Pons (tissue), 1 donor: ENCODE measurements at places on chromosomes 6 and 20.
A peak's percentile ranks its signal among the peaks of the same experiment; 100 is the strongest.

DNA sequence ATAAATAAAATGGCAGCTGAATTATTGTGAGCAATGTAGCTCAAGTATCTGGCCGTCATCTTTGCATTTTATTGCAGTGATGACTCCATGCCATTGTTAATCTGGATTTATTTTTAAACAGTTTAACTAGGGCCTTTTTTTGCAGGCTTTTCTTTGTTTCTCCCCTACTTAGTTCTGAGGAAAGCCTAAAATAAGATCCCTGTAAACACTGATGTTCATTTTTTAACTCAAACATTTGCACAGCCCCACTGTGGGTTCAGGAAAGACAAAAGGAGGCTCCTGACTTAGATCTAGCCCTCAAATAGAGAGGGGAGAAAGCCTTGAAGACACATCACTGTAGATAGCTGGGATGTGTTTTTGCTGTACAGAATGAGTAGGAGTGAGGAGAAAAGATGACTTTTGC is 69.2 kb downstream of the PLEKHG1 start:
- no peak for DNase-seq

DNA sequence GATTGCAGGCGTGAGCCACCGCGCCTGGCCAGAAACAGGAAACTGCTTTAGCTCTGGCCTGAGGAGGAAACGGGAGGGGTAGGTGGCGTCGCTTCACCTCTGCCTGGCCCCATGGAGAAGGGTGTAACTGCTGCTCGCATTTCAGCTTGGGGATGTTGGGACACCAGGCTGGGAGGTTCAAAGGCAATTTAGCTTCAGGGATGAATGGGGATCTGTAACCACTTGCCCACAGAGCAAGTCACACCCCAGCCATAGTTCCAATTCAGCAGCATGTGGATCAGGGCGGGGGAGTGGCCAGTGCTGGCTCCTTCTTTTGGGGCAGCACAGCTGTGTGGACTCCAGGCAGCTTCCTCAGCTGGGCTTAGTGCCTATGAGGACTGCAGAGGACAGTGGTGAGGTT is 34.8 kb upstream of the NUP153 start:
- no peak for DNase-seq

- no peak for DNase-seq
These were observed 17.5 kb upstream of the MRAP2 start for GRCh38 chr6:84016029-84016428.

DNA sequence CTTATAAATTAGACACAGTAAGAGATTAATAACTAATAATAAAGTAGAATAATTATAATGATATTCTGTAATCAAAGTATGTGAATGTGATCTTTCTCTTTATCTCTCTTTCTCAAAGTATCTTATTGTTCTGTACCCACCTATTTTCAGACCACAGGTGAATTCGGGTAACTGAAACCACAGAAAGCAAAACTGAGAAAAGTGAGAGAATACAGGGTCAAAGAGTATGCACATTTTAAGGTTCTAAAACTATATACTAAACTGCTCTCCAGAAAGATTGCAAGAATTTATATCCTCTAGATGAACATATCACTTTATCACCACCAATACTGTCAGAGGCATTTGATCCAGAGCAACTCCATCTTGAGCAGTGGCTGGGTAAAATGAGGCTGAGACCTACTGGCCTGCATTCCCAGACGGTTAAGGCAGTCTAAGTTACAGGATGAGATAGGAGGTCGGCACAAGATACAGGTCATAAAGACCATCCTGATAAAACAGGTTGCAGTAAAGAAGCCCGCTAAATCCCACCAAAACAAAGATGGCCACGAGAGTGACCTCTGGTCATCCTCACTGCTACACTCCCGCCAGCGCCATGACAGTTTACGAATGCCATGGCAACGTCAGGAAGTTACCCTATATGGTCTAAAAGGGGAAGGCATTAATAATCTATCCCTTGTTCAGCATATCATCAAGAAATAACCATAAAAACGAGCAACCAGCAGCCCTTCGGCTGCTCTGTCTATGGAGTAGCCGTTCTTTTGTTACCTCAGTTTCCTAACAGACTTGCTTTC is 211.3 kb downstream of the PTPRT start:
- DNase-seq, result no peak

DNA sequence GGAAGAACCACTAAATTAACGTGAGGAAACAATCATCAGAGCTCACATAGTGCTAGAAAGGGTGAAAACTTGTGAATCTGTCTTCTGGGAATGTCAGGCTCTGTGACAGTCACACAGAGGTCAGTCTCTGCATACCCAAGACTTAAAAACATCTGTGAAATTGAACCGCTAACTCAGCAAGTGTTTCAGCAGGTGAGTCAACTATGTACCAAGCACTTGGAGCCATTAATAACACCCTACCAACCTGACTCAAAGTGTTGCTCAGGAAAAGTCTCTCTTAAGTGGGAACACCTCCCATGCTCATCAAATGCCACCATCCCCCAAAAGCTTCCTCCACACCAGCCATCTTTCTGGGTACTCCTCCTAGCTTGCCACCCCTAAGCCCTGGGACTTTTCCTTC is 92.3 kb upstream of the CARMIL1 start:
- DNase-seq, result no peak

- no peak for DNase-seq
These were observed 492 bp upstream of the RNF39 start for GRCh38 chr6:30075790-30076732.

GRCh38 chr20:35741892-35742740 is at the start of gene RBM39:
TSS of gene RBM39 (minus strand) at chr20:35742260. CDS start at chr20:35740874, 1,386 bp downstream.
- DNase-seq, result peak; percentile 100

- no peak for DNase-seq
These were observed 44.1 kb downstream of the SAMD3 start for GRCh38 chr6:130178692-130179091.

DNA sequence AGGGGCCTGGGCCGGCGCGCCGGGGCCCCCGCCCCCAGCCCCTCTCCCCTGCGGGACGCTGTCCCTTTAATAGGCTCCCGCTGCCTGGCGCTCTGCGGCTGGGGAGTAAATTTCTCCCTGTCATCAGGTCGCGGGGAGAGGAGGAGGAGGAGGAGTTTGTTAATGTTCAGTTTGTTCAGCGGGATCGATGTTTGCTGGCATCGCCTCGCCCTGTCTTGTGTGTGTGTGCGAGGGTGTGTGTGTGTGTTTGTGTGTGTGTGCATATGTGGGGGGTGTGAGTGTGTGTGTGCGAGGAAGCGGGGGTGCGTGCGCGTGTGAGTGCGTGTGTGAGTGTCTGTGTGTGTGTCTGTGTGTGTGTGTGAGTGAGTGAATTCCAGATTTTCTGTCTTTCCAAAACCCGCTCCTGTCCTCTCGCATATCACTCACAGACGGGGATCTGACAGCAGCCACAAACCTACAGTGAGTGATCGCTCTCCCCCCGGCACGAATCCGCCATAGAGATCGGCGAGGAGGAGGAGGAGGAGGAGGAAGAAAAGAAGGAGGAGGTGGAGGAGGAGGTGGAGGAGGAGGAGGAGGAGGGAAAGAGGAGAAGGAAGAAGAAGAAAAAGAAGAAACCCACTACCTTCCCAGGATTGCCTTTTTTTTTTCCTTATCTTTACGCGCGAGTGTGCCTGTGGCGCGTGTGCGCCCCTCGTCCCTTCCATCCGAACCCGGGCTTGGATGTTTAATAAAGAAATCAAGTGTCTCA is at the start of gene TSHZ2:
TSS of gene TSHZ2 (plus strand) at position 169 of the 748 bp plus-strand sequence. CDS start 936 bp downstream, outside the sequence.
- no peak for DNase-seq

DNA sequence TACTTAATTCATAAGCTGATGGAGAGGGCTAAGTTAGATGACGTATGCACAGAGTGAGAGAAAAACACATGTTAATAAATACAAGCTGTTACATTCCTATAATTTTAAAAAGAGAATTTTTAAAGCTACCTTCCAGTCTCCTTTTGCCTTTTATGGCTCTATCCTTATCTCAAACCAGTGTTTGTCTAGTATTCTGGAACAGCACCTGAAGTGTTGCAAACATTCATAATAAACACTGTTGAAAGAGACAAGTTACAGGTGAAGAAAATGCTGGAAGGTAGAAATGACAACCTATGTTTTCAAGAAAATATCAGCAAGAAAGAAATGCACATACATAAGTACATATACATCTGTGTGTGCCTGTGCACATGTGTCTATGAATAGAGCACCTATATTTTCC is 409.1 kb downstream of the PKHD1 start:
- DNase-seq, result no peak

DNA sequence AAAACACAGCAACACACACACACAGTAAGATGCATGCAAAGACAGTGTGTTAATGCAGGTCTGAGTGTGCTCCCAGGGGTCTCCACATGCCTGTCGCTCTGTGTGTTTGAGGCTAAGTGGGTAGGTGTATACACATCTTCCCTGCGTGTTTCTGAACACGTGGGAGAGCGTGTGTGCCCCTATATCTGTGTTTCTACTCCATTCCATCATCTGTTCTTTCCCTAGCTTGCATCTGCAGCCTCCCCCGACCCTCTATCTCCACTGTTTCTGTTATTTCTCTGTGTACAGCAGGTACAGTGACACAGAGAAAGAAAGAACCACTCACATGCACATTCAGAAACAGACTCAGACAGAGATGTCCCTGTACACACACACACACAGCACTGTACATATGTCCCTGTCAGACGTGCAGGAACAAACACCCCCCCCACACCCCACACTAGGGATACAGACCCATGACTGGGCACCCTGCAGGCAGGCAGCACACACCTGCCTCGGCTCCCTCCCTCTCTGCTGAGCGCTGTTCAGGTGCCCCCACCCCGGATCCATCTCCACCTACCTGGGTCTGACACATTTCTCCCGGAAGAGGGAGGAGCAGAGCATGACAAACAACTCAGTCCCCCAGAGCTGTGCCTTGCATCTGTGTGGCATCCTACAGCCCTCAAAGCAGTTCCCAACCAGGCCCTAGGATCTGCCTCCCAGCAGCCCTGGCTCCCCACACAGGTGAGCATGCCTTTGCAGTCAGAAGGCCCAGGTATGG is 27.6 kb downstream of the KCNK15 start:
- DNase-seq, result no peak

DNA sequence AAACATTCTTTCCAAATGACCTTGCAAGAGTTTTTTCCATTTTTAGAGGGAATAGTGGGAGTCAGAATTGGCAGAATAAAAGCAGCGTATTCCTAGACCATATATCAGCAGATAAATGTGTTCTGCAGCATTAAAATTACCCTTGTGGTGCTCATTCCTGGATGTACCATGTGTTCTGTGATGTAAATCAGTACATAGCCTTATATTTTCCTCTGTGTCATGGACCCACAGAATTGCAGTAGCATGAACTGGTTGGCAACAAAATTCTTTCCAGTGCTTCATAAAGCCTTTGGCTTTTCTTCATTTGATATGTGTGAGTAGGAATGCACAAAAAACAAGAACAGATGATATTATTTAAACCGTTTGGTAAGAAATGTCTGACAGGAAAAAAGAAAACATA is 32.5 kb downstream of the ANKEF1 start:
- DNase-seq, result no peak

DNA sequence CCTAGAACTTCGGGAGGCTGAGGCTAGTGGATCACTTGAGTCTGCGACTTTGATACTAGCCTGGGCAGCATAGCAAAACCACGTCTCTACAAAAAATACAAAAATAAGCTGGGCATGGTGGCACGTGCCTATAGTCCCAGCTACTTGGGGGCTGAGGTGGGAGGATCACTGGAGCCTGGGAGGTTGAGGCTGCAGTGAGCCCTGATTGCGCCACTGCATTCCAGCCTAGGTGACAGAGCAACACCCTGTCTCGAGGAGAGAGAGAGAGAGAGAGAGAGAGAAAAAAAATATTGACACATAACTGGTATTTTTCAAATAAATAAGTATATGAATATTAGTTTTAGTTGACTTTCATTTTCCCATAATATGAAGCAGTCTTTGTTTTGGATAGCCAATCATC is 222.2 kb downstream of the BTBD9 start:
- DNase-seq, result no peak

DNA sequence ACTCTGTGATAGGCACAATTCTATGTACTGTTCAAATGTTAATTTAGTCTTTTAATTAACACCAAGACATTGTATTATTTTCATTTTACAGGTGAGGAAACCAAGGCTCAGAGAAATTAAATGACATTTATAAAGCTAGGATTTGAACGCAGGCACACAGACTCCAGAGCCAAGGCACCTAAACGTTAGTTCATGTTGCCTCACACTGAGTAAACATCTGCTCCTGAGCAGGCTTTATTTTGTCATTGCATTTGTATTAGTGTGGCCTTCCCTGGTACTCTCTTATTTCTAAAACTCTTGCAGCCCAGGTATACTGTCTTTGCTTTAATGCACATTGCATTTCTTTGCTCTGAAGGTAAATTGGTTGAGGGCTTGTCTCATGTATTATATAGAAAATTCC is 263.1 kb upstream of the FLRT3 start:
- no peak for DNase-seq

- DNase-seq, result no peak
These were observed 2.5 kb downstream of the RIPOR2 start for GRCh38 chr6:24933266-24933665.

- DNase-seq, result peak; percentile 12
These were observed 29.5 kb upstream of the PKIB start for GRCh38 chr6:122580737-122581136.

- DNase-seq, result peak; percentile 78
These were observed 79.8 kb downstream of the KIF13A start for GRCh38 chr6:17907406-17908229.

GRCh38 chr6:45838451-45838850 is 177.2 kb downstream of the CLIC5 start:
- no peak for DNase-seq
